Activated CD4-positive, alpha-beta T cell treated with anti-CD3 and anti-CD28 coated beads for 1 hour (primary cell): ENCODE measurements at places on chromosomes 7 and 10.

- no peak for DNase-seq
Measured at GRCh38 chr7:108802650-108803049, 233.0 kb downstream of the DNAJB9 start.

DNA sequence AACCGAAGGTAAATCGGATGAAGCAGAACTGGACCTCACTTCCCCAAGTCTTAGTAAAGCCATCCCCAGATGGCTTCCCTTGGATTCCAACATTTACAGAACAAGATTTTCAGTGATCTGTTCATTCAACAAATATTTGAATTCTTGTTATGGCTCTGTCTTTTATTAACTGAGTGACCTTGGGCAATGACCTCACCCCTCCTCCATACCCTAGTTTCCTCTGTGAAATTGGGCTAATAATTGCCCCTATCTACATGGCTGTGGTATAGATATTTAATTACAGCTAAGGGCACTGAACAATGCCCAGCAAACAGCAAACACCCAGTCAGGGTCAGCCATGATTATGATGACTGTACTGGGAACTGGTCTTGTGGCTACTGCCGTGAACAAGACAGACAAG, 19.1 kb downstream of the TECTB start:
- DNase-seq: no peak

GRCh38 chr10:68271196-68271882, 39.4 kb upstream of the ATOH7 start:
- no peak for DNase-seq

DNA sequence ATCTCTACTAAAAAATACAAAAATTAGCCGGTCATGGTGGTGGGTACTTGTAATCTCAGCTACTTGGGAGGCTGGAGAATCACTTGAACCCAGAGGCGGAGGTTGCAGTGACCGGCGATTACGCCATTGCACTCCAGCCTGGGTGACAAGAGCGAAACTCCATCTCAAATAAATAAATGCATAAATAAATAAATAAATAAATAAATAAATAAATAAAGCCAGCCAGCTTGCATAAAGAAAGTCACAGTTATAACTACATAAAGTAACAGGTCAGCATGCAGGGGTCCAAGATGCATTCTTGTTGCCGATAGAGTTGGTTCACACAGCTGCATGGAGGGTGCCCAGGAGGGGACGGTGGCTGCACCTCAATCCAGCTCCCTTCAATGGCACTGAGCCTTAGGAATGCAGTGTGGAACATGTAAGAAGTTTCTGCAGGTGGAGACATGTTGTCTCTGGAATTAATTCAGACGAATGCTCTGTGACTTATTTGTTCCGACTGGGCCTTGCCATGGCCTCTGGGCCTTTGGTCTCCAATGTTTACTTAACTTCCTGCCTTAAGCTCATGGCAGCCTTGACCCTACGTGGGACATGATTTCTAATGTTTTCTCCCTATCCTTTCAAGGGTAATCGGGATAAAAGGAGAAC, 159.6 kb upstream of the PRKCQ start:
- no peak for DNase-seq

- no peak for DNase-seq
Measured at GRCh38 chr7:139673230-139673629, 104.6 kb downstream of the HIPK2 start.

DNA sequence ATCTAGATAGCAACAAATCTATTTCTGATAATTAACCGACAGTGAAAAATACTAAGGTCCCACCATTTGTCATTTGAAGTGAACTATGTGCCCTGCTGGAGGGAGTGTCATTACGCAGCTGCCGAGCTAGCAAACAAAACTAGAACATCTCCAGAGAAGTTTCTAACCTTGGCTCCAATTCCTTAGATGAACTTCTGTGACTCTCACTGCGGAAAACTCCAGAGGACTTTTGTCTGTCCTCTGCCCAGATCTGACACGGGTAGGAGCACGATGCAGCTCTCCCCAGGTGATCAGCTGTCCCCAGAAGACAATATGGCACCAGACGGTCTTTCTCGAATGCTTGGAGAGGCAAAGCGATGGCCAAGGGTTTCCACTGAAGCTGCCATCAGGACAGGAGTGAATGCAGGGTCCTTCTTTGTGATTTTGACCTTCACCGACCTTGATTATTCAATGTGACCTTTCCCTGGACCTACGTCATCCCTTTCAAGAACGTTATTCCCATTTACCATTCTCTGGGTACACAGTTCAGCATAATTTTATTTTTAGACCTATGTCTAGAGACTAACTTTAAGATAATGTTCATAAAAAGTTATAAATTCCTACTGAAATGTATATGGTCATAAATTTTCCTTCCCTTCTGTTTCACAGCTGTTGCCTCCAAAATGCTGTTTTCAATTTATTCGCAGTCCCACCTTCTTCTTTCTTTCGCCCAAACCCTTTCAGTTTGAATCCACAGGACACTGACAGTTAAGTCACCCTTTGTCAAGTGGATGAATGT, 116.7 kb upstream of the C7orf33 start:
- DNase-seq: no peak

GRCh38 chr7:80707318-80707717, 68.9 kb downstream of the CD36 start:
- no peak for DNase-seq

GRCh38 chr10:110355922-110356627, 51.4 kb upstream of the SMNDC1 start:
- DNase-seq: no peak

DNA sequence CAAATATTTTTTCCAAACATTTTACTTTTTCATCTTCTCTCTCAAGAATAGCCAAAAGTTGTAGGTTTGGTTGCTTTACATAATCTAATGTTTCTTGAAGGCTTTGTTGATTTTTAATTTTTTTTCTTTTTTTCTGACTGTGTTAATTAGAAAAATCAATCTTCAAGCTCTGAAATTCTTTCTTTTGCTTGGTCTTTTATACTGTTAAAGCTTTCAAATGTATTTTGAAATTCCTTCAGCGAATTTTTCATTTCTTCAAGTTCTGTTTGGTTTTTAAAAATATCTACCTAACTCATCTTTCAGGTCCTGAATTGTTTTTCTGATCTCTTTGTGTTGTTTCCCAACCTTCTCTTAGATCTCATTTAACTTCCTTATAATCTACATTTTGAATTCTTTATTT, 109.3 kb downstream of the SLC25A40 start:
- no peak for DNase-seq

- no peak for DNase-seq
Measured at GRCh38 chr10:131210181-131210580, 101.3 kb downstream of the TCERG1L start.

- no peak for DNase-seq
Measured at GRCh38 chr7:16779051-16779450, 25.5 kb downstream of the TSPAN13 start.

GRCh38 chr7:55149001-55149400, 130.2 kb downstream of the EGFR start:
- DNase-seq: no peak
